ENCODE measurements at places on chromosomes 1 and 21.

DNA sequence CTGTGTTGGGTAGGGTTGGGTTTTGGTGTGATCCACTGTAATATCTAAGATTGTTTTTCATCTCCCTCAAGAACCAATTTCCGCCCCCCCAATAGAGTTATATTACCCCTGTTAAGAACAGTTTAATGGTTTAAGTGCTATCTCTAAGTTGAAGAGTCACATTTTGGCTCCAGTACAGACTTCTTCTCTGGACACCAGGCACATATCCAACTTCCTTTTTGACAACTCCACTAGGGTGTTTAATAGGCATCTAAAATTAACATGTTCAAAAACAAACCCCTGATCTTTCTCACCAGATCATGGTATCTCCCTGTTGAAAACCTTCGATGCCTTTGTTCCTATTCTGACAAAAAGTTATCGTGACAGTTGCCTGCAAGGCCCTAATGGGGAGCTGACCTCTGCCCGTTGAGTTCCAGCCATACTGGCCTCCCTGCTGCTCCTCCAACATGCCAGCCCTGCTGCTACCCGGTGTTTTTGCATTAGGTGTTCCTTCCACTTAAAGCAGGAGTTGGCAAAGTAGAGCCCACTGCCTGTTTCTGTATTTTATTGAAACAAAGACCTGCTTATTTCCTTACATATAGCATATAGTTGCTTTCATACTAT lies 18.6 kb downstream of the USP24 start:
- DNase-seq: no peak

DNA sequence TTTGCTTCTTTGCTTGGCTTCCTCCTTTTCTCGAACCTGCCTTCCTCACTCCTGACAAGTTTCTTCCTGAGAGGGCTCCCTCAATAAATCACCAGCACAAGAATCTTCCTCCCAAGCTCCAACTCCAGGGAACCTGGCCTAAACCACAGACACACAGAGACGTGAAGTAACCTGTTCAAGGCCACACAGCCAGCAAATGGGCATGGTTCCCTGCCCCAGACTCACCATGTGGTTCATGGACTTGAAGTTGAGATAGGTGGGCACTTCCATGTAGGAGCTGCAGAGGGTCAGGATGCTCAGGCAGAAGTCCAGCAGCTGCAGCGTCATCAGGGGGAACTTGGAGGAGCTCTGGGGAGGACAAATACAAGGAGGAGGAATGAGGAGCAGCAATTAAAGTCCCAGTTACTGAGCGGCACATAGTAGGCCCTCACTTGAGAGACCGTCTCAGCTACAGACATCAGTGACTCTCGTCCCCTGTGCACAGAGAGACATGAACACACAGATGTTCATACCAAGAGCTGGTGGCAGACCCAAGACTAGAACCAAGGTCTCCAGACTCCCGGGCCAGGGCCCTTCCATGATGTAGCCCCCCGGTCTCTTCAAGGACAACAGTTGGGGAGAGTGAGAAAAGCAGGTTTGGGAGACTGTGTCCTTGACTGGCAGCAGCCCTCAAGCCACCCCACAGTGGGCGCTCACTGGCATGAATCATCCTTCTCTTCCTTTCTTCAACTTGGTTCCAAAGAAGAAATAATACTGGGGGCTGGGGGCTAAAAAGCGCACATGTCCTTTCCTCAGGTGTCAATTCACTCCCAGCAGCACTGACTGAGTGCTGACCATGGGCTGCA lies 15.6 kb upstream of the MATN1 start:
- no peak for DNase-seq

GRCh38 chr1:9875636-9876000 lies 34.5 kb downstream of the CTNNBIP1 start:
- no peak for DNase-seq

GRCh38 chr1:119740896-119741780 lies 27.6 kb downstream of the HMGCS2 start:
- no peak for DNase-seq

DNA sequence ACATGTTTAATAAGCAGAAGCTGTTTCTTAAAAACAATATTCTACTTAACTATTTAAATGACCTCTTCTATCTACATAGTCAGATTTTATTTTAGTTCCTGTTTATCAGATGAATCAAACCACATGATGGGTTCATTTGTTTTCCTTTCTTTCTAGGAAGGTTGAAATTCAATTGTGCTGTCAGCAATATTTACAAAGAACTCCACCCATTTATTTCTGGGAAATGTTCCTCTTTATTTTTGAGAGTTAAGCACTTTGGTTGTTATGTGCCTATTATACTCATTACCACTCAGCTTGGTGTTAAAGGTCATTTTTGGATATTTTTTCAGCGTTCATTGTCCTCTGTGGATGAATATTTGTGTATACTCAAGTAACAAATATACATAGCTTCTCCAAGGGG lies 84.9 kb downstream of the C4BPA start:
- DNase-seq: no peak

- DNase-seq: no peak
Measured at GRCh38 chr1:88462096-88462487, 222.0 kb upstream of the PKN2 start.

GRCh38 chr1:30837653-30838052 lies 70.9 kb downstream of the SDC3 start:
- no peak for DNase-seq

DNA sequence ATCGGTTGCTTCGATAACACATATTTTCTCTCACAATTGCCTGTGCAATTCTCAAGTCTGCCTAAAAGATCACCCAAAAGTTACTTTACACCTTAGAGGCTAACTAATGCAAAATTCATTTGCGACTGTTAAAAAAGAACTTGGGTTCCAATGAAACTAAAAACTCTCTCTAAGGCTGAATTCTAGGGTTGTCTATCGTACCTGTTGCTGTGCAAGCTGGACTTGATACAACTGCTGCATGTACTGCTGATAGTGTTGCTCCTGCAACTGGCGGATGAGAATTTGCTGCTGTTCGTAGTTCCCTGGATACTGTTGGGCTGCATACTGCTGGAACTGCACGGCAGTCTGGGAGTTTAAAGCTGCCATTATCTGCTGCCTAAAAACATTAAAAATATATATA lies 27.6 kb downstream of the ACBD3 start:
- no peak for DNase-seq

- no peak for DNase-seq
Measured at GRCh38 chr1:198119906-198120305, 36.9 kb upstream of the NEK7 start.

DNA sequence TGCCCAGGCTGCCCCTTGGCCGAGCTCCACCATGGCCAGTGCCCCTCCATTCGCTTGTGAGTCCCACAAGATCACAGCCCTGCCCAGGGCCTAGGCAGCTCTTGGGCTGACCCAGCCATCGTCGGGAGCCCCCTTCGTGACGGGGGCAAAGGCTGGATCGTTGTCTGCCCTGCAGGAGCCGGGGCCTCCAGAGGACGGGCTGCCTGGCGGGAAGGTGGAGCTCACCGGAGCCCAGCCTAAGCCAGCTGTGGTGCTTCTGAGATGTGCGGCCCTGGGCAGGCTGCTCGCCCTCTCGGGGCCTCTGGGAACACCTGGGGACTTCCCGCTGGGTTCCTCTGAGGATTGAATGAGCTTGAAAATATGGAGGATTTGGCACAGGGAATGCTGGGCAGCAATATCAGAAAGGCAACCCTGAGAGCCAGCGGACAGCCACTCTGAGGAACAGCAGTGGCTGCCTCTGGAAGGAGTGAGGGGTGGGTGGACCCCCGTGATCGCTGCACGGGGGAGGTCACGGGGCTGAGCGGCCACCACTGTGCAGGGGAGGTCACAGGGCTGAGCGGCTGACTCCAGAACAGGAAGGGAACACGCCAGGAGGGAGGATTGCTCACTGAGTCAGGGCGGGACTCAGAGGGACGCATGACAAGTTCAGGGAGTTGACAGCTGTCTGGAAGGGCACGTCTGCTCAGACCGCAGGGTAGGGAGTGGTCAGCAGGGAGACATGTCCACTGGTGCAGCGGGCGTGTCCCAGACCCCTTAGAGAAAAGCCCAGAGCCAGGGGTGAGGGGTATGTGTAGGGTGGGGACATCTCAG lies 19.3 kb downstream of the TP73 start:
- DNase-seq: no peak

GRCh38 chr1:64895500-64895899 lies 70.8 kb downstream of the JAK1 start:
- DNase-seq: no peak

- no peak for DNase-seq
Measured at GRCh38 chr1:205261946-205262691, 34.4 kb downstream of the TMCC2 start.

- no peak for DNase-seq
Measured at GRCh38 chr1:30376054-30376697, 347.2 kb downstream of the MATN1 start.

GRCh38 chr21:38236232-38236631 lies 20.6 kb upstream of the KCNJ15 start:
- DNase-seq: no peak

DNA sequence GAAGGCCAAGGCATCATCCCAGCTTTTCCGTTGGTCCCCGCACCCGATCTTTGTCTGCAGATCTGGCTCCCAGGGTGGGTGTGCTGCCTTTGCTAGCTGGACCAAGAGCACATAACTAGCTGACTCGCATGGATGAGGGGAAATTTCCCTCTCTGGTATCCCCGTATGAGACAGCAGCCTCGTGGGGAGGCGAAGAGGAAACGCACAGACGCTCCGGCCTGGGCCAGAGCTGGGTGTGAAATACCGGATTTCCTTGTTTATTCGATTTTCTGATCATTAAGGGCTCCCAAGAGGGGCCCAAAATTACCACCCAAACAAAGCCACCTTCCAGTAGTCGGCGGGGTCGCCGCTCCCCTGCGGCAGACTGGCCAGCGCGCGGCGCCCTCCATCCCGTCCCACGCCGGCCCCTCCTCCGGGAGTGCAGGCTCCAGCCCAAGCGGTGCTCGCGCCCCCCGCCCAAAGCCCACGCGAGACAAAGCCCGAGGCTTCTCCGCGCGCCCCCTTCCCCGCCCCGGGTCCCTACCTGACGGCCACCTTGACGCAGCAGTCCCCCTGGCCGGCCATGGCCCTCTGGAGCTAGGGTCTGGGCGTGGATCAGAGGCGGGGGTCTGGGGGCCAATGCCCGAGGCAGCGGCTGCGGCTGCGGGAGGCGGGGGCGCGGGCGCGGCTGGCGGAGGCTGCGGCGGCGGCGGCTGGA lies 546 bp downstream of the KIF21B start:
- DNase-seq: peak; percentile 59

- no peak for DNase-seq
Measured at GRCh38 chr1:153816283-153816889, 41.2 kb downstream of the SLC27A3 start.

DNA sequence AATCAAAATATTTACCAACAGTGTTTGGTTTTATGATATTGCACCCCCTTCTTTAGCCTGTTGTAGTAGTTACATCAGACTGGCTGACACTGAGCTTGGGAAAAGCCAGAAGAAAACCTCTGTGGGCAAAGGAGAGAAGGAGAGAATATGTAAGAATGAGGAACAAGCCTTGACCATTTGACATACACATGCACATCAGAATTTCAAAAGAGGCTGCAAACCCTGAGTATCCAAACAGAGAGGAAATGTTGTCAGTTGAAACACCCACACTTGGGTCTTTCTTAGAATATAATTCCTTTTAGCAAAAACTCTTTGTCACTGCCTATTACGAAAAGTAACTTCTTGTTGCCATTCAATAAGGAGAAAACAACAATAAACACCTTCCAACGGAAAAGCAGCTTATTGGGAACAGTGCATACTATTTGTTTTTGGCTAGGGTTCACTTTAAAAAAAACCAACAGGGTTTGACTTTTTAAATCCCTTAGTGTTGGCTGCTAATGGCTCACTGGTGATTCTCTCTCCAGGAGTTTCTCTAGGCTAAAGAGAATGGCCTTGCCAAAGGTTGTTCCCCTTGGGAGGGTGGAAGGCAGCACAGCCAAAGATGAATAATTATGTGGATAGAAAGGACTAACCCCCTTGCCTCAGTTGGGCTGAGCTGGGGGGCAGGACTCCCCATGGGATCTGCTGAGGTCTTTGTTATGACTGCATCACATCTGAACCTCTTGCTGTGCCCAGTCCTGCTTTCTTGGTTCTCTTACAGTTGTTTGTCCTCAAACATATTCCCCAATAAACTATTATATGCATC lies 48.9 kb downstream of the GORAB start:
- DNase-seq: no peak

- no peak for DNase-seq
Measured at GRCh38 chr1:159962176-159962575, 8.1 kb upstream of the SLAMF9 start.

DNA sequence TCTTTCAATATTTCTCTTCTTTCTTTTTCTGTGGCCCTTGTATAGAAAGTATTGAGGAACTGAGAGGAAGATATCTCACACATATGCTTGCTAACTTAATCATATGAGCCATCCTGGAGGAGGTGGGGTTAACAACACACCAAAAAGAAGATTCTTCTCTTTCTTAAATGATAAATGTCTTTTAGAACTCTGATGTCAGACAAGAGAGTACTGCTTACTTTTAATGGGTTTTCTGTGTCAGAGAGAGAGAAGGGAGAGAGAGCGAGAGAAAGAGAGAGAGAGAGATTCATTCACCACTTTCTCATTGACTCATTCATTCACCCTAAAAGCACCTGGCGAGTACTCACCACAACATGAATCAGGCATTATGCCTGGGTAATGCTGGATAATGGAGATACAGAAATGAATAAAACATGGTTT lies 250.3 kb upstream of the SGIP1 start:
- DNase-seq: peak; percentile 68

- DNase-seq: no peak
Measured at GRCh38 chr21:39083377-39084008, 99.8 kb downstream of the PSMG1 start.

Data from stimulated activated naive CD8-positive, alpha-beta T cell treated with anti-CD3 and anti-CD28 coated beads, Interleukin-15, amount 100 ng/mL, for 72 hours (primary cell).